ENCODE measurements at places on chromosomes 13 and 19.

DNA sequence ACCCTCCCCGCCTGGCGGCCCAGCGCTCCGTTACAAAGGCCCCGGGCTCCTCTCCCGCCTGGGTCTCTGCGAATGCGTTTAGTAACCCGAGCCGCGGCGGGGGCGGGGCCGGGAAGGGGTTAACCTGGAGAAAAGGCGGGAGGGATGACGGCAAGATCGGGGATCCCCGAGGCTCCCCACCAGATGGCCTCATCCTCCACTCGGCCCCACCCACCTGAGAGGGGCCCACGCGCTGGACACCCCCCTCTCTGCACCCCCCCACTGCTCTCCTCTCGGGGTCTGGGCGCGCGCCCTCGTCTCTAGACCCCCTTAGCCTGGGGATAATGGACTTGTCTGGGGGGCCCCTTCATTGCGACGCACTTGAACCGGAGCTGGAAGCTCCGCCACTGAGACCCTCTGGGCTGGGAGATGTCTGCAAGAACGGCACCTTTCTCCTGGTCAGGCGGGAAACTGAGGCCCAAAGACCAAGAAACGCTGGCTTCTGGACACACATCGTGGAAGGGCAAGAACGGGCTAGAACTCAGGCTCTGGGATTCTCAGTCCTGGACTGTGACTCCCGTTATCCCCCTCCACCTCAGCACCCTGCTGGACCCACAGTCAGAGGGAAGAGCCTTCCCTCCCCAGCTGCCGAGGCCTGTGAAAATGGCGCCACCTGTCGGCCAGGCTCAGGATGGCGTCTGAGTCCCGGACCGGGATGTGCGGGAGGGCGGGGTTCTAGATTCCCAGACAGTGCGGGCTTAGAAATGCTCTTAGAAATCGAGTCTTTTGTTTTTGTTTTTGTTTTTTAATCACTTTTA is 2.9 kb upstream of the LTBP4 start:
- DNase-seq = peak; percentile 97

DNA sequence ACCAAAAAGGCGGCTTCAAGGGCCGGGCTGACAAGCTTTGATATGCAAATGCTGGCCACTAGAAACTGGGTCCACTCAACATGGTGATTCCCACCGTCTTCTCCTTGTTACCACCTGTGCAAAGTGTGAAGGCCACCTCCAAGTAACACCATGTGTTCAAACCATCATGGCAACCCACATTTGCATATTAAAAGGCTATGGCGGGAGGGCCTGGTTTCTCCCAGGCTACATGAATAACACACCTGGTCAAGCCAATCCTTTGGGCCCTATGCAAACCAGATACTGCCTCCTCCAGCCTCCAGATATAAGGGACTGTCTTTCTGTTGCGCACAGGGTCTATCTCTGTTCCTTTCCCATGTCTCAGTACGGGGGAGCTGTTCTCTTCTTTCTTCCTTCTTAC is 36.6 kb upstream of the ZSCAN5A start:
- no peak for DNase-seq

DNA sequence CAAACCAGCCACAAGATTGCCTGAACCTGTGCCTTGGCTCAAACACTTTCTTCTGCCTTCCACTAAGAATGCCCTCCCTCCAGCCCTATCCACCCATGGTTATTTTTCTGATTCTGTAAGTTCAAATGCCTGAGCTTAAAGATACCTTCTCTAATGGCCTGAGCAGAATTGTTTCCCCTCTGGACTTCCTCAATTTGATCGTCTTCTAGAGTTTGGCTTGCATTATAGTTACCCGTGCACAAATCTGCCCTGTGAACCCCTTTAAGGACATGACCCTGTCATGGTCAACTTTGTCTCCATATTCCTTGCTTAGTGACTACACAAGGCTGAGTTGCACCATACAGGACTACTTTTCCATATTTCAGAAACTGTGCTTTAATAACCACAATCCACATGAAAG is 481.0 kb downstream of the FOXO1 start:
- no peak for DNase-seq

- DNase-seq = no peak
These were observed 26.2 kb upstream of the ATP8A2 start for GRCh38 chr13:25345576-25345975.

GRCh38 chr19:862581-863314 is 3.3 kb downstream of the CFD start:
- no peak for DNase-seq

DNA sequence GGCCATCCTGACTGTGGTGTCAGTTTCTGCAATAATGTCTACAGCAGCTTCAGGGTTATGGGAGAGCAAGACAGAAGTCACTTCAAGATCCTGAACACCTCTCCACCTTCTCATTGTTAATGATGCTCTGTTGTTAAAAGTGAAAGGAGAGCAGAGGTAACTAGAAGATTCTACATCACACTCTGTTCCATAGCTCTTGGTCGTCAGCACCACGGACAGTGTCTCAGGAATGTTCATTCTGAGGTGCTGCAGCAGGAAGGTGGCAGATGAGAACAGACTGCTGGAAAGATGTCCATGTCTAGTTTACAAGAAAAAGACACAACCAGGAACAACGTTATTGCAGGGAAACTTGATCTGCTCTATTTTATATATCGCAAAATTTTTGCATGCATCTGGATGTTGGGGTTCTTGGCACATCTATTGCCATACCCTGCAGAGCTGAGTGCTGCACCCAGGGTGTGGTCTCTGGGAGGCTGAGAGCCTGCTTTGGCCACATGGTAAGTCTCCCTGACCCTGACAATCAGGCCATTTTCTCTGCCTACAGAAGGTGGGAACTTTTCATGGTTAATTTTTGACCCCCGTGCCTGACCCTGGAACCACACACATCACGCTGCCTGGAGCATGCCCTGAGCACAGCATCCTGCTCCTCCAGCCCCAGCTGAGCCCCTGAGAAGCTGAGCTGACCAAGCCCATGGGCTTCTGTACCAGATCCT is 12.7 kb downstream of the CEACAM21 start:
- peak; percentile 39 for DNase-seq

GRCh38 chr13:110942248-110942981 is 27.5 kb upstream of the ANKRD10 start:
- DNase-seq = no peak

- DNase-seq = no peak
These were observed 23.1 kb downstream of the SIAH3 start for GRCh38 chr13:45828256-45828968.

DNA sequence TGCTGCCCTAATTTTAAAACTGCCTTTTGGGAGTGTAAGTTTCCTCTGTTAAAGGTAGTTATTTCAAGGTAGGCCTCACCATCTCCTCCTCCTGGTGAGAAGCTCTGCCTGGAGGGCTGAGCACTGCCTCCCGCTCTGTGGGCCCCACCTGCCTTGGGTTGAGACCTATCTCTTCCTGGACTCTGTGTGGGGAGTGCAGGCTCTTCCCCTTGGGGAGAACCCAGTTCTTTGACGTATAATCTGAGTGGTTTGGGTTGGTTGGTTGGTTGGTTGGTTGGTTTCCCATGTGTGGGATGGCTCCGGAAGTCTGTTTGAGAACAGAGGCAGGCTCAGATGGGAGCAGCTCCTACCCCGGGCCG is 39.1 kb downstream of the ACTN4 start:
- no peak for DNase-seq

GRCh38 chr13:74641586-74641985 is 507.4 kb upstream of the KLF12 start:
- DNase-seq = no peak

DNA sequence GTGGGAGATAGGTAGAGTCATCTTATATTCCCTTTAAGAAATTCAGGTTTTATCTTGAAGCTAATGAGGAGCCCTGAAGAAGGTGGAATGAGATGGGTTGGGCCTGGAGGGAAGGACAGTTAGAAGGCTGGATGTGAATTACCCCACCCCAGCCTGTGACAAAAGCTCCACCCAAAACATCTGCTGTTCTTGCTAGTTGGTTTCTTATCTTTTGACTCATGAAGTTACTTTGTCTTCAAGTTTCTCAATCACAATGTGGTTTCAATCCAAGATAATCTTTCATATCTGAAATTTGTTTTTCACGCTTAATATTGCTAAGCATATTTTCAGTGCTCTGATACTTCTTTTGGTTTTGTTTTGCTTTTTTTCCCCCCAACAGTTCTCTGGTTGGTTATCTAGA is 38.3 kb upstream of the HMGB1 start:
- DNase-seq = no peak

DNA sequence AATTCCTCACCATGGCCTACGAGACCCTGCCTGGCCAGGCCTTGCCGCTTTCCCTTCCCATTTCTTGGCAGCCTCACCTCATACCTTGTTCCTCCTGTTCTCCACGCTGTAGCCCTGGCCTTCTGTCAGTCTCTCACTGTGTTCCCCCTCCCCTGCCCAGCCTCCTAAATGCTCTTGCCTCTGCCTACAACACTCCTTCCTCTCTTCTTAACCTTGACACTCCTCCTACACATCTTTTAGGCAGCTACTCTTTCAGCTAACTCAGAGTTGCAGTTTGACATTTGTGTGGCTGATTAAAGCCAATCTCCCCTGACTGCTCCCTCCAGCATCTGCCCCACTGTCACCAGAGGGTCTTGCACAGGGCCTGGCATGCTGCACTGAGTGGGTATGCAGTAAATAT is 150.8 kb downstream of the FLT1 start:
- DNase-seq = no peak

GRCh38 chr19:53903055-53903680 is 5.9 kb upstream of the CACNG7 start:
- peak; percentile 65 for DNase-seq

GRCh38 chr13:114000151-114001040 is 26.5 kb upstream of the C13orf46 start:
- DNase-seq = no peak

DNA sequence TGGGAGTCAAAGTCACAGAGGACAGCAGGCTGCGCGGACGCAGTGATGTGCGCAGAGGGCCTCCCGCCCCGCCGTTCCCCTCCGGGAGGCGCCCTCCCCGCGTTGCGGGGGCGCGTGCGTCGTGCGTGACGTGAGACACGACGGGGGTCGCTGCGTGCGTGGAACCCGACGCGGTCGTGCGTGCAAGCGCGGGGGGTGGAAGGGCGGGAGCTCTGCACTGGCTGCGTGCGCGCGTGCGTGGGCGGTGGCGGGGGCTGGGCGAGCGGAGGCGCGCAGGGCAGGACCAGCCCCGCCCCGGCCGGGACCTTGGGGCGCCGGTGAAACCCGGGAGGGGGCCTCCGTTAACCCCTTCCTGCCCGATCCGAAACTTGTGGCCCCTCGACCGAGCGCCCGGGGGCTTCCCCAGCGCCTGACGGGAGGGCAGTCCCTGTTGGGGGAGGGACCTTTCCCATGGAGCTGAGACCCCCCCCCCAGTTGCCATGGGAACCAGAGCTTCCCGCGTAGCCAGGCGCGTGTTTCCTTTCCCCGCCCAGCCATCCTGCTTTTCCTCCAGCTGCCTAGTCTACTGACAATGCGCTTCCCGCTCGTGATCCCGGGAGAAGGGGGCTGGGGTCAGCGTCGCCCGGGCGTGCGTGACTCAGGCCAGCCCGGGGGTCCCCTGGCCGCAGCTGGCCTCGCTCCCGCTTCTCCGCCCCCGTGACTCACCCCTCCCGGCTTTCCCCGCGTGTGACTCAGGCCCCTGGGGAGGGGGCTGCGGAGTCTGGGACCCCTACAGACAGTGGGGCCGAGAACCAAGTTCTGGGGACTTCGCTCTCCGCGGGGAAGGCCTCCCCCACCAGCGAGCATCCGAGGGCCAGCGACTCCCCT is 7.3 kb upstream of the HOOK2 start:
- DNase-seq = no peak

DNA sequence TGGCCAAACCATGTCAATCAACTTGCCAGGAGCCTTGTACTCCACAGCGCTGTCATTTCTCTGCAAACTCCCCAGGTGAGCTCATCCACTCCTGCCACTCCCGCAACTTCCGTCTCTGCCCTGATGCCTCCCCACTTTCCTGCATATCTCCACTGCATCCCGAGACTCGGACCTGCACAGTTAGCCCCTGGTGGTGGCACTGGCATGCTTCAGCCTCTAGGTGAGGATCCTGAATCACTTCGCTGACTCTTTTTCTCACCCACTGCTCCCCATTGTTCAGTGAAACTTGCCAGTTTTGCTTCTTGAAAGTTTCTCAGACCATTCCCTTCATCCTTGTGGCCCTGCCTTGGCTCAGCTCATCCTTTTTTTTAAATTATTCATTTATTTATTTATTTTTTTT is 3.4 kb upstream of the CTU1 start:
- DNase-seq = no peak

DNA sequence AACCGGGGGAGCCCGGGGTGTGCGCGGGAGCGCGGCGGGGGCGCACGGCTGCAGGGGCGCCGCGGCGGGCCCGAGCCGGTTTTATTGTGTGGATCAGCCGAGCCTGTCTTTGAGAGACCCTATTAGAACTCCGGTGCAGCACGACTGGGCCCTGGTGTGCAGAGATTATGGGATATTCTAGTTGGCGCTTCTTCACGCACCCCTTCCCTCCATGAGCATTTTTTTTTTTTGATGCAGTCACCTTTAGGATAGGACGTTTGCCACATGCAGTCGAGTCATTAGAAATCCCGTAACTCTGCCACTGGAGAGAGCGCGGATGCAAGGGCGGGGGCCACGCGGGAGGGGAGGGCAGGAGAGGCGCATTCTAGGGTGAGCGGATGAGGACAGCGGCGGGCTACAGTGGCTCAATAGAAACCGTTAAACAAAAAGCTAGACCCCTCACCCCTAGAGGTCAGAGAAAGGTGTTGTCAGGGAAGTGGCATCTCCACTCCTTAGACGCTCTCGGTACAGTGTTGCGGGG is 3.7 kb downstream of the FGF9 start:
- DNase-seq = no peak

DNA sequence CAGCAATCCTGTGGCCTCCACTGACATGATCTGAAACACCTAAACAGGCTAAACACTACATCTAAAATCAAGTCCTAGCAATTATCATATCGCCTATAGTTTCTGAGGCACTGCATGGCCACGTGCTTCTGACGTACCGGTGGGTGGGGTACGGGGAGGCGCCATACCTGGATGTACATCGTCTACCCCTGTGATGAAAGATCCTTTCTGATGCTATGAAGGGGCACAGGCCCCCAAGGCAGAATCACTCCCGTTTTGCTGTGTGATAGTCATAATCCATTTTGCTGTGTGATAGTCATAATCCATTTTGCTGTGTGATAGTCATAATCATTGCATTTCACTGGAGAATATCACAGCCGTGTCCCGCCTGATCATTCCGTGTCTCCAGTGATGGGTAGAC is 118.7 kb upstream of the SOX1 start:
- DNase-seq = no peak

- DNase-seq = no peak
These were observed 11.4 kb downstream of the NDUFA11 start for GRCh38 chr19:5891938-5892771.

DNA sequence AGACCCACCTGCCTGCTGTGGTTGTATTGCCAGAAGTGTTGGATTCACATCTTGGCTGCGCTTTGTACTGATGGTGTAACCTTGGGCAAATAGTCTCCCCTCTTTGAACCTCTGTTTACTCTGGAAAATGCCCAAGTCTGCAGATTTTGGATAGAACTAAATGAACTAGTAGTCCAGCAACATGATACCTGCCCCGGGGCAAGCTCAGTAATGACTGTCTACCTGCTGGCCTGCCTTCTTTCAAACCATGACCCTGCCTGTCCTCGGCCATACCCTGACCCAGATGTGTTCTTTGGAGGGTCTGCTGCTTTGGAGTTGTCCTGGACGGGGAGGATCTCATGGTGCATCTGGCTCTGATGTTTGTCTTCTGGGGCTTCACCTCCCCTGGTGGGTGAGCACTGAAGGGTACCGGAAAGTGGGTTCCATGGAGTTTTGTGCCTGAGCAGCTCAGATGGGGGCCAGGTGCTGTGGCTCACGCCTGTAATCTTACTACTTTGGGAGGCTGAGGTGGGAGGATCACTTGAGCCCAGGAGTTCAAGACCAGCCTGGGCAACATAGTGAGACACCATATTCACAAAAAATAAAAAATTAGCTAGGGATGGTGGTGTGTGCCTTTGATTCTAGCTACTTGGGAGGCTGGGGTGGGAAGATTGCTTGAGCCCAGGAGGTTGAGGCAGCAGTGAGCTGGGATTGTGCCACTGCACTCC is 59.5 kb downstream of the TNFRSF19 start:
- DNase-seq = no peak
